Cortex of kidney (tissue), 1 donor: ENCODE measurements at places on chromosomes 4 and X.

- no peak for DNase-seq
Observed at GRCh38 chr4:56817840-56818491, 3.5 kb downstream of the SPINK2 start.

DNA sequence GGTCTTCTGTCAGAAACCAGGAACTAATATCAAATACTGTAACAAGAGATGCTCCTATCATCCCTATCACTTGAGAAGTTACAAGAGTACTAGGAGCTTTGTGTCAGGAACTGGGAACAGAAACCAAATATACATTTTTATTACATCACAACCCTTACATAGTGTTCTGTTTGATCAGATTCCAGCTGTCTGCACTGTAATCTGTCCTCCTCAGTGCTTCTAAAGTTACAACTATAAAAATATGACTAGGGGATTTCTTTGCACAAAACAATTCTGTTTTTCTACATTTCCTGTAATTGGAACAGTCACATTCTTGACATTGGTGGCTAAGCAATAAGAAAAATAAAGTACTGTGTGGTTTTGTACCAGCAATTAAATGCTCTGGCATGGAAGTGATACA is 686.0 kb downstream of the PDHA2 start:
- DNase-seq: no peak

DNA sequence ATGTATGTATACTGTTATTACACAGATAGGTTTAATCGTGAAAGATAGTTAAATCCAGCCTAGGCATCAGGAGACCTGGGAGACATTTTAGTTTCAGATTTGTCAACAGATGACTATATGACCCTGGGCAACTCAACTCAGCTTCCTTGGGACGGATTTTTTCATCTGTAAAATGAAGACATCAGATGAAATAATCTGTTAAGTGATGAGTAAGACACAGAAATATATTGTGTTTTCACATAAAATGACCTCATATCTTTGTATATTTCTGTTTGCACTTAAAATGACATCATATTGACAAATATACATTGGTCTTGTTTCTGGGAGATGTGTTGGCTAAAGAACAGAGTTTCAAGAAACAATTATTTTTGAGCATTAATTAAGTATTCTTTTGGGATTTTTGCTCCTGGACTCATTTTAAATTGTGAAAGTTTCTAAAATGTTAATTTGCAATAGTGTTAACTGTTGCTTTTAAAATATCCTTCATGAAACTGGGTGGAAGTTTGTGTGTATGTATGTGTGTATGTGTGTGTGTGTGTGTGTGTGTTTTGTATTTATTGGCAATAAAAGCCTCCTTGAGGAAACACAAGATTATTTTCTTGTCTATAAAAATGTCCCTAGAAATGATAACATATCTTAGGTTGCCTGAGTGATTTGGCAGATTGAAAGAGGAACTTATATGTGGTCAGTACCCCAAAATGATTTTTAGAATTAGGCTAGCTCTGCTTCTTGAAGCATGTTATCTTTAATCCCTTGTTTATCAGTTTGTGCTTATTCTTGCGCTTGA is 29.1 kb upstream of the MMAA start:
- no peak for DNase-seq

DNA sequence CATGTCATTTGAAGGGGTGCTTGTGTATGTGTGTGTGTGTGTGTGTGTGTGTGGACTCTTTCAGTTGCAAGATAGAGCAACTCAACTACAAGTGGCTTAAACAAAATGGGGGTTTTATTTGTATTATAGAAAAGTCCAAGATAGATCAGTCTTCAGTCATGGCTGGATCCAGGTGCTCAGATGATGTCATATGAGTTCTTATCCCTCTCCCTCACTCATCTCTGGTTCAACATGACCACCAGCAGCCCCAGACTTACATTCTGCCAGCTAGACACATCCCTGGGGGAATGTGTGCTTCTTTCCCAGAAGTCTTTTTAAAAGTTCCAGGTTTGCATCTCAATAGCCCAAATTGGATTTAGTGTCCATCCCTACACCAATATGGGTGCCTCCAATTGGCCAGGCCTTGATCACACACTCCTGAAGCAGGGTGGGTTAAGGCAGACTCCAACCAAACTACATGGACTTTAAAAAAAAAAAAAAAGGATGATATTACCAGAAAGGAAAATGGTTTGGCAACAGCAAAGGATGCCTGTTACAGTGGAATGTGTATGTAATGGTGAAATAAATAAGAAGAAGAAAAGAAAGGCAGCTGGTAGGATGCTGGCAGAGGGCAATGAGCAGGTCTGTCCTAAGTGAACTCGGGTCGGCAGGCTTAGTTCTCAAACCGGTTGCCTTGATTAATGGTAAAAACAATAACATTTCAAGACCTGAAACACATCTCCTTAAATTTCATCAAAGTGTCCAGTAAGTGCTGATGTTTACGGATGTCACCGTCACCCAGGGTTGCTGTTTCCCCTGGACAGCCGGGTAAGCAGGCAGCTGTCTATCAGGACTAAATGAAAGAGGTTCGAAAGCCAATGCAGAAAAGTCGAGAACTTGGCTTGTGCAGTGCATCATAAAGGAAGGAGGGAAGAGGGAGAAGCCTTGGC is 107.7 kb downstream of the SMIM20 start:
- no peak for DNase-seq

DNA sequence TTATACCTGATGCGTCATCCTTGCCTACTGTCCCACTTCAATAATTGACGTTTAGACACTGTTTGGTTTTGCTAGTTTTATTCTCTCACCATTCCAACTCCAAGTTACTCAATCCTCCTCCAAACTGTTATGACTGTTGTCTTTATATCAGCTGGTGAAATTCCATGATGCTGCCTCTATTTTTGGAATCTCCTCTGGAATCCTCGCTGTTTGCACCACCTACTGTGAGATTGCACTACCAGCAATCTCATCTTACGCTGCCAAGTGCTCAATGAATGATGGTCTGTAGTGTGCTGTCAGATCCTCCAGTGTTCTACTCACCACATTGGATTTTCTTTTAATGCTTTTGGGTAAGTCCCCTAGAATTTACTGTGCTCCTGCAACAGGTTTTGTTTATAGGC is 13.2 kb upstream of the PCDH18 start:
- DNase-seq: no peak
